Natural killer cell (primary cell): ENCODE measurements at places on chromosomes 7 and 10.

GRCh38 chr10:17959870-17960269 is 8.2 kb downstream of the SLC39A12 start:
- H3K27ac ChIP-seq = no peak overlapping the region
- H3K4me1 ChIP-seq = no peaks in the 10 kb centered on the region
- no peaks in the 10 kb centered on the region for H3K36me3 ChIP-seq
- no peak for DNase-seq
- no peak overlapping the region for H3K4me3 ChIP-seq

- H3K27me3 ChIP-seq = no peaks in the 10 kb centered on the region
- no peak for DNase-seq
- H3K36me3 ChIP-seq = no peaks in the 10 kb centered on the region
- H3K4me3 ChIP-seq = no peak overlapping the region
These were observed 53.0 kb downstream of the PHYHIPL start for GRCh38 chr10:59229441-59229840.

- H3K36me3 ChIP-seq = no peaks in the 10 kb centered on the region
- H3K4me3 ChIP-seq = no peak overlapping the region
- DNase-seq = no peak
- H3K4me1 ChIP-seq = no peaks in the 10 kb centered on the region
These were observed 102.1 kb downstream of the RTKN2 start for GRCh38 chr10:62166331-62167131.

GRCh38 chr7:108311446-108312168 is 144.6 kb downstream of the NRCAM start:
- H3K27ac ChIP-seq = no peak overlapping the region
- H3K4me3 ChIP-seq = no peak overlapping the region
- H3K4me1 ChIP-seq = no peaks in the 10 kb centered on the region
- no peaks in the 10 kb centered on the region for H3K36me3 ChIP-seq
- H3K27me3 ChIP-seq = no peaks in the 10 kb centered on the region
- no peak for DNase-seq

DNA sequence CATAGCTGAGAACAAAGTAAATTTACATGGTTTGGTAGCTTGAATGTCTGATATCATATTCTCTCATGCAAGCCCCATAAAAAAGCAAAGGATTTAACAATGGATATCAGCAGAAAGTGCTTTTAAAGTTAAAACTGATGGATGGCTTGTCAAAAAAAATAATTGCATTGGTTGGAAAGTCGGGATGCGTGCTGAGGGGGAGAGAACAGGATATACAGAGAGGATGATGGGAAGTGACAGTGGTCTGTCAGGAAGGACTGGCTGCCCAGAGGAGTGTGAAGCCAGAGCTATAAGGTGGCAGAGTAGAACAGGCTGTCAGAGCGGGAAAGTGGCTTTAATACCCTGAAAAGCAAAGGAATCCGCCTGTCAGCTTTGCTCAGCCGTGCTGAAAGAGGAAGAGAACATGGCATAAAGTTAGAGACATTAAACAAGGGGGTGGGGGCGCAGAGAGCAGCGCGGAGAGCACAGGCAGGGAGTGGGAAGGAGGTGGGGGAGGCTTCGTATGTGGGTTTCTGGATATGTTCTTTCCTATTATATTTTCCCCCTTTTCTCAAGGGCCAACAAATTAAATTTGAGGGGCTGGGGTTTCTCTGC is 493.0 kb downstream of the LRMDA start:
- no peak for DNase-seq
- H3K27ac ChIP-seq = no peak overlapping the region
- H3K36me3 ChIP-seq = no peaks in the 10 kb centered on the region
- H3K4me1 ChIP-seq = no peaks in the 10 kb centered on the region
- H3K4me3 ChIP-seq = no peak overlapping the region
- H3K27me3 ChIP-seq = no peaks in the 10 kb centered on the region

GRCh38 chr10:44253769-44254462 is 131.0 kb downstream of the CXCL12 start:
- no peaks in the 10 kb centered on the region for H3K27me3 ChIP-seq
- no peak overlapping the region for H3K4me3 ChIP-seq
- no peaks in the 10 kb centered on the region for H3K4me1 ChIP-seq
- no peak for DNase-seq
- H3K27ac ChIP-seq = no peak overlapping the region
- no peaks in the 10 kb centered on the region for H3K36me3 ChIP-seq

DNA sequence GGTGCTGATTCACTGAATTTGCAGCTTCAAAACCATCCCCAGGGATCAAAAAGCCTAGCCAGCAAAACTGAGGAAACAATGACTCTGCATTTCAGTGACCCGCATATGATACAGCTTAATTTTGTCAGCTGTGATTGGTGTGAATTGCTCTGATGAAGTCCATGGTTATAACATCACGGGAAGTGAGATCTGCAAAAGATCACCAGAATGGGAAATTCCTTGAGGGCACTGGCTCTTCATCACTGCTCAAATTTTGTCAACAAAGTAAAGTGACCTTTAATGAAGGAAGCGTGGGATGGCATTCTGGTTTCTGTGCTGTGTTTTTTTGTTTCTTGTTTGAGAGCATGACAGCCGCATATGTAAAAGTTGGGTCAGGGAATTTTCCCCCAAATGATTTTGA is 745.9 kb downstream of the GATA3 start:
- H3K36me3 ChIP-seq = no peaks in the 10 kb centered on the region
- no peak for DNase-seq
- peaks cover 2% of the 10 kb centered on the region for H3K27me3 ChIP-seq
- H3K4me3 ChIP-seq = no peak overlapping the region

GRCh38 chr10:126479280-126479895 is 91.1 kb upstream of the ADAM12 start:
- no peak for DNase-seq
- no peaks in the 10 kb centered on the region for H3K4me1 ChIP-seq
- no peaks in the 10 kb centered on the region for H3K36me3 ChIP-seq
- H3K27me3 ChIP-seq = no peaks in the 10 kb centered on the region

- H3K4me3 ChIP-seq = no peak overlapping the region
- H3K4me1 ChIP-seq = no peaks in the 10 kb centered on the region
- no peak for DNase-seq
- H3K36me3 ChIP-seq = no peaks in the 10 kb centered on the region
- no peak overlapping the region for H3K27ac ChIP-seq
These were observed 188.1 kb downstream of the SDHAF3 start for GRCh38 chr7:97305589-97305988.

DNA sequence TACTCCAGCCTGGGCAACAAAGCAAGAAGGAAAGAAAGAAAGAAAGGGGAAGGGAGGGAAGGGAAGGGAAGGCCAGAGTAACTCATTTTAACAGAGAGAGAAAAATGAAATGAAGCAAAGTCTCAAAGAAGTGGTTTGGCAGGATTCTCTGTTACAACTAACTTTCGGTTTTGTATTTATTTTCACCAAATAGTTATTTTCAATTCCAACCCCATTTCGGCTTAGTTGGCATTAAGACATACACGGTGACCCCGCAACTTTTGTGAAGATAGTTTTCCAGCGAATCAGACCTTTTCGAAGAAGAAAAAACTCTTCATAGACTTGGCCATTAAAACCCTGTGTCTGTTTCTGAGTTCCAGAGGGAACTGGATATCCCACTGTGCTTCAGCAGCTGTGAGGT is 45.2 kb upstream of the LYZL2 start:
- no peaks in the 10 kb centered on the region for H3K36me3 ChIP-seq
- H3K27ac ChIP-seq = no peak overlapping the region
- no peak for DNase-seq
- no peaks in the 10 kb centered on the region for H3K4me1 ChIP-seq
- peaks cover 4% of the 10 kb centered on the region for H3K27me3 ChIP-seq
- no peak overlapping the region for H3K4me3 ChIP-seq

- DNase-seq = no peak
- no peaks in the 10 kb centered on the region for H3K36me3 ChIP-seq
- H3K27ac ChIP-seq = no peak overlapping the region
- H3K27me3 ChIP-seq = no peaks in the 10 kb centered on the region
- no peak overlapping the region for H3K4me3 ChIP-seq
These were observed 81.0 kb upstream of the FZD8 start for GRCh38 chr10:35723059-35723458.
